ENCODE measurements at places on chromosomes 2 and 18.

- no peak for DNase-seq
These were observed 5.4 kb upstream of the RNASEH1 start for GRCh38 chr2:3563521-3563976.

DNA sequence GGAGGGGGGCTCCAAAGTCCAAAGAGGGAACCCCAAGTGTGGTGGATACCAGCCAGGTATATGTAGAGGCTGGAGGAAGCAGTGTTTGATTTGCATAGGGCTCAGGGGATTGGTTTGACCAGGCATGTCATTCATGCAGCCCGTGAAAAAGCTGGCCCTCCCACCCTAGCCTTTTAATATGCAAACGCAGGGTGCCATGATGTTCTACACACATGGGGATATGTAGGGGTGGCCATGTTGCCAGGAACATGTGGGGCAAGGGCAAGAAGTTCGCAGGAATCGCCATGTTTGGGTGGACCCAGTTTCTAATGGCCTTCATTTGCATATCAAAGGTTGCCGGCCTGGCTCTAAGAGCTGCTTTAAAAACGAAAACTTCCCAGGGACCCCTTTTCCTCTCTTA, 33.6 kb downstream of the B3GNT7 start:
- DNase-seq: no peak

DNA sequence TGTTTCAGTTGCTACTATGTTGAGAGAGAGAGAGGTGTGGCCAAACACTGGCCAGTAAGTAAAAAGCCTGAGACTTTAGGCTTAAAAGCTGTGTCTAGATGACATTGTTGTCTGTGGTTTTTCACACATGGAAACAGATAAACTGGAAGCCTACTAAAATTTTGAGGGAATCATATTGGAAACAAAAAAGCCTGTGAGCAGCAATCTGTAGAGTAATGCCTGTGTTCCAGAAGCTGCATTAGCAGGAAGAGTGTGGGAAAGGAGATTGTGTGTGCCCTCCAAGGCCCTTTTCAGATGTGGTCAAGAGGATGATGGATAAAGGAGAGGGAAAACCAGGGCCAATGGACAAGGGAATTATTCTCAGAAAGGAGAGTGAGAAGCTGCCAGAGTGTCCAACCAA, 236.3 kb upstream of the SPRED2 start:
- no peak for DNase-seq

DNA sequence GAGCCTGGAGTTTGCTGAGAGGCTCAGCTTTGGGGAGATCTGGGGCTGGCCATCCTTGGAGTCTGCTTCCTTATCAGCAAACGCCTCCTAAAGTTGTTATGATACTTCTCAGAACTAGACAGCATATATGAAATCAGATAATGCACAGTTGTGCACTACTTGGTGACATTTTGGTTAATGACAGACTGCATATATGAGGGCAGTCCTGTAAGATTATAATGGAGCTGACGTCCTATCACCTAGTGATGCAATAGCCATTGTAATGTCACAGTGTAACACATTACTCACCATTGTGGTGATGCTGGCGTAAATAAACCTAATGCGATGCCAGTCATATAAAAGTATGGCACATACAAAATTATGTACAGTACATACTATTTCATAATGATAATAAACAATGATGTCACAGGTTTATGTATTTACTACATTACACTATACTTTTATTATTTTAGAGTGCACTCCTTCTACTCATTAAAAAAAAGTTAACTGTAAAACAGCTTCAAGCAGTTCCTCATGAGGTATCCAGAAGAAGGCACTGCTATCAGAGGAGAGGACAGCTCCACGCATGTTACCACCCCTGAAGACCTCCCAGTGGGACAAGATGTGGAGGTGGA, 298.1 kb upstream of the REV1 start:
- DNase-seq: no peak

DNA sequence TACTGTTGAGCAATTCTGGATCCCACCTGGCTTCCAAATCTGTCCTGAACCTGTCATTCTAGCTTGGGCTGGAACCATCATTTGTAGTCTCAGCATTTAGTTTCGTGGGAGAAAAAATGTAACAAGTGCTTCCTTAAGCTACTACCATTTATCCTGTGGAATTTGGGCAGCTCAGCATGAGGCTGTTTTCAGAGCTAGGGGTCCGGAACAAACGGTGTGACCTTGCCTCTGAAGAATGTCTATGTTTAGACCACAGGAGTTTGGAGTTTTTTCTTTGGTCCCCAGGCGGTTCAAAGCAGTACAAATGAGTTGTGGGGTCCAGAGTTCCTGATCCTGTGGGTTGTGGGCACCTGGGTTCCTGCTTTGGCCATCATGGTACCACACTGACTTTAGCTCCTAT, 59.1 kb upstream of the TMEM178A start:
- no peak for DNase-seq

GRCh38 chr18:67417864-67418523, 98.5 kb downstream of the DSEL start:
- no peak for DNase-seq

DNA sequence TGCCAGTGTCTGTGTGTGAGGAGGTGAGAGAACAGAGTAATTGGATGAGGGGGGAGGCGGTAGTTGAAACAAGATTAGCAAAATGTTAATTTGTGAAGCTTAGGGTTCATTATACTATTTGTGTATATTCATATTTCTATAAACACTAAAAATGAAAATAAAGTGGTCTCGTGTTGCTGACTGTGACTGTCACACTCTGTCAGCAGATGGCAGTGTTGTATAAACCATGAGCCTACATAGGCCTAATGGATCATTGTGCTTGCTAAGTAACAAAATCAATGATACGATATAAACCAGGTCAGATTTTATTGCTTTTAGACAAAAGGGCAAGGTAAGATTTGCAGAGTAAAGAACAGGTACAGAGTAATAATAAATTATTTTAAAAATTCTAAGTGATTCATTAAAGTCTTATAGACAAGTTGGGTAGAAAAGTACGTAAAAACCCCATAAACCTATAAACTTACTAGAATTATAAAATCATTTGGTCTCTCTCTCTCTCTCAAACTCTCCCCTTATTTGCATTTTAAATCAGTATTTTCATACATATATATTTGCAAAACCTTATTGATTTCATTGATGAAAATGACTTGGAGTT, 182.7 kb downstream of the RPIA start:
- no peak for DNase-seq

GRCh38 chr2:143482771-143483170, 353.6 kb downstream of the ARHGAP15 start:
- no peak for DNase-seq

- DNase-seq: no peak
These were observed 30.4 kb downstream of the TOGARAM2 start for GRCh38 chr2:29011418-29012060.

GRCh38 chr2:126496493-126496892, 159.5 kb upstream of the GYPC start:
- DNase-seq: no peak

- DNase-seq: no peak
These were observed 682.0 kb upstream of the ID2 start for GRCh38 chr2:7999683-8000476.

GRCh38 chr2:227871375-227871791, at the start of gene DAW1:
TSS of gene DAW1 (plus strand) at chr2:227871631. CDS start at chr2:227871690, 59 bp downstream.
- DNase-seq: peak; percentile 13

- no peak for DNase-seq
These were observed 5.3 kb downstream of the MLPH start for GRCh38 chr2:237492137-237492890.

- DNase-seq: no peak
These were observed 23.9 kb downstream of the RAB31 start for GRCh38 chr18:9732031-9732430.

DNA sequence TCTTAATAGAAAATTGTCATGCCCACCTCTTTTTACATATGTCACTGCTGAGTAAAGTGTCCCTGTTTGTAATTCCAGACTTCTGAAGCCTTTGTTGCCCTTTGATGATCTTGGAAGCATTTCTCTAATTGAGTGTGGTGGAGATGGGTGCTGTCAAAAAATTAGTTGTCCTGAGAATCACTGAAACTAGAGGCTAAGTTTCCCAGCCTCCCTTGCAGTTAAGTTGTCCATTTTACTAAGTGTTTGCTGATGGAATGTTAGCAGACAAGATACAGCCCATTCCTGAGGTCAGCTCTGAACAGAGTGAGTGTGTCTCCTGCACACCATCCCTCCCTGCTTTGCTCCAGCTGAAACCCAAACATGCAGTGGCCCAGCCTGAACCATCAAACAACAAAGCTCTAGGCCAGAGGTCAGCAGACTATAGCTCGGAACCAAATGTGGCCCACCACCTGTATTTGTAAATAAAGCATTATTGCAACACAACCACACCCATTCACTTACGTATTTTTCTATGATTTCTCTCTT, 28.1 kb upstream of the TMEM177 start:
- DNase-seq: no peak

- no peak for DNase-seq
These were observed 114.3 kb downstream of the MGAT5 start for GRCh38 chr2:134368009-134368817.

DNA sequence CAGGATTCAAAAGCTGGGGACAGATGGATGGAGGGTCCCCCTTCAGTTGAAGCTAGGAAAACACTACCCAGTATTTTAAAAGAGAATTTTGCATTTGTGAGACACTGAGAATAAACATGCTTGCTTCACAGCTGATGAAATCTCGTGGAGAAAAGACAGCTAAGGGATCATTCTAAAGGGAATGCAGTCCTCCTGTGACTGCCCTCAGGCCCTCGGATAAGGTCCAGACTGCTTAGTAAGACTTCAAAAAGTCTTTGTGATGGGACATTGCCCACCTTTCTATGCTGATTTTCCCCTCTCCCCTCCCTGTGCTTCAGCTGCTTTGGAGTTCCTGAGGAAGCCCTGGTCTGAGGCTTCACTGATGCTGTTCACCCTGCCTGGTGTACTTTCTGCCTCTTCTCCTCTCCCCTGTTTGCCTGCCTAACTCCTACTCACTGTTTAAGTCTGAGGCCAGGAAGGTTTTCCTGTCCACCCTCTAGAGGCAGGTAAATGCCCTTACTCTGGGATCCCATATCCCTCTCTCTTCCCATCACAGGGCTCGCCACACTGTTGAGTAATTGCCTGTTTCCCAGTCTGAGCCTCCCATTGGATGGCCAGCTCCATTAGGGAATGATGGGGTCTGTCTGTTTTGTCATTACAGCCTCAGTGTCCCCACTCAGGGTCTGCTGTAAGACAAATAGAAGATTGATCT, 26.6 kb downstream of the POLE4 start:
- no peak for DNase-seq
